Activated CD8-positive, alpha-beta T cell treated with anti-CD3 and anti-CD28 coated beads, Interleukin-2, amount 10 ng/mL, durations not matched to agents 7 days and 5 days (primary cell): ENCODE measurements at places on chromosomes 7 and 10. TPM values are rescaled to one million over a fixed set of nuclear protein-coding genes. Genes with fewer than 3 reads are reported as not detected.

The MKX gene
- total RNA-seq: not detected

The DCLRE1A gene
- total RNA-seq: 13.0 TPM

The CYREN gene
- 36.9 TPM for total RNA-seq

The VTI1A gene
- total RNA-seq: 43.7 TPM

The VPS50 gene
- total RNA-seq: 22.1 TPM

The ZNF789 gene
- total RNA-seq: 24.2 TPM

DNA sequence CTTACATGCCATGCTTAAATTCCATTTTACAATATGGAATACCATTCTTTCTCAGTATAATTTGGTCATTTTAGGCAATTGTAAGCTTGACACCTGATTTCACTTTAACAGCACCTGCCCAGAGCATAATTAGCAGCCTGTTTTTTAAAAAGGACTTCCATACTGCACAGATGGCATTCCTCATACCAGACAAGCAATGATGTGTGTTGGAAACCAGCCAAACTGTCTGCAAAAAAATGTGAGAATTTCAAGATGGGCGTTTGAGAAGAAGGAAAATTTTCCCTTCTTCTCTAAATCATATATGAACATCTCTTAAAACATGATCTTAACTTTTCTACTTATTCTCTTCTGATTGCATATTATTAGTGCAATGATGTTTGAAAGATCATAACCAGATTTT is 40.4 kb upstream of the AGMO start:
- DNase-seq: no peak
- no peaks in the 10 kb centered on the region for H3K4me1 ChIP-seq
- no peaks in the 10 kb centered on the region for H3K36me3 ChIP-seq
- H3K27ac ChIP-seq: no peak overlapping the region
- H3K27me3 ChIP-seq: no peaks in the 10 kb centered on the region
- no peak overlapping the region for H3K4me3 ChIP-seq

DNA sequence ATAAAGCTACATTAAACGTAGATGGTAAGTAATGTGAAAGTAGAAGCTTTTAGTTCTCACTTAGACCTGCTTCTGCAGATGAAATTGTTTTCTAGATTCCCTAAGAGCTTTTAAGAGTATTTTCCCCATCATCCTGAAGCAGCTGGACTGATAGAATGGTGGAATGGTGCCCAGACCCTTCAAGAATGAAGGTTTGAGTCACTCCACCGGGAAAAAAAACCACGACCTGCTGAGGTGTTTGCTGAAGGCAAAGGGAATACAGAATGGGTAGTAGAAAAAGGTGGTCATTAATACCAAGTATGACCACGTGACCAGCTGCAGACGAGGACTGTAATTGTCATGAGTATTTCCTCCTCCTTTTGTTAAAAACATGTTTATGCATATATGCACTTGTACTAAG is 79.2 kb upstream of the PTPRZ1 start:
- DNase-seq: no peak
- no peaks in the 10 kb centered on the region for H3K4me1 ChIP-seq
- H3K27me3 ChIP-seq: no peaks in the 10 kb centered on the region

DNA sequence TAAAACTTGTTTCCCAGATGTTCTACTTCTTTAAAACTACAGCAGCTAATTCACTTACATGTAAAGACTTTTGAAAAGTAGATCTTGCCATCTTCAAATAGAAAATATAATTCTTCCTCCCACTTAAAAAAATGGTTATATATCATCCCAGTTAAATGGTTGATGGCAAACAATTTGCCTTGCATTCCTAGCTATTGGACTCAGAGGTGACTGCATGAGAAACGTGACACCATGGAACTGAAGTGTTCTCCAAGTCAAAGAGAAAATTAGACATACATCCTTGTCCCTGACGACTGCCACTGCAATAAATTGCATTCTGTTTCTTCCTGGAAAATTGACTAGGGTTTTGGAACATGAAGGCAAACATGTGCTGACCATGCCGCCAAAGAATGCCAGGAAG is 95.0 kb upstream of the POM121L12 start:
- no peak overlapping the region for H3K27ac ChIP-seq
- H3K36me3 ChIP-seq: no peaks in the 10 kb centered on the region
- H3K4me1 ChIP-seq: no peaks in the 10 kb centered on the region
- H3K4me3 ChIP-seq: no peak overlapping the region
- DNase-seq: no peak
- no peaks in the 10 kb centered on the region for H3K27me3 ChIP-seq

GRCh38 chr7:157926521-157927150 is 589.8 kb downstream of the DNAJB6 start:
- H3K4me1 ChIP-seq: peaks cover 25% of the 10 kb centered on the region
- H3K36me3 ChIP-seq: no peaks in the 10 kb centered on the region

DNA sequence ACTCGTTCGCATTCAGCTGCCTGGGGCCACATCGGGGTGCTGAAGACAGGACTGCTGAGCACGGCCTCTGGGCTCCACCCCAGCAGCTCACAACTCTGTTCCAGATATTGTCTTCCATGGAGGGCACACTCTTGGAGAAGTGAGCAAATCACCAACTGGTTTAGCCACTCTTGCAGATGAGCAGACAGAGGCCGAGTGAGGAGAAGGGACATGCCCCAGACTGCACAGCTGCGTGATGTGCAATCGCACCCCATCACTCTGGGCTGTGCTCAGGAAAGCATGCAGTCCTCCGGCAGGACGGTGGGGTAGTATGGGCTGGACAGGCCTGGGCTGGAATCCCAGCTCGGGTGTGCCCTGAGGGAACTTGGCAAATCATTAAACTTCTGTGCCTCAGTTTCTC is 111.6 kb downstream of the FAM53B start:
- no peak overlapping the region for H3K4me3 ChIP-seq
- no peaks in the 10 kb centered on the region for H3K27me3 ChIP-seq
- no peak overlapping the region for H3K27ac ChIP-seq
- DNase-seq: no peak
- peaks cover 17% of the 10 kb centered on the region for H3K36me3 ChIP-seq
- H3K4me1 ChIP-seq: peaks cover 46% of the 10 kb centered on the region

DNA sequence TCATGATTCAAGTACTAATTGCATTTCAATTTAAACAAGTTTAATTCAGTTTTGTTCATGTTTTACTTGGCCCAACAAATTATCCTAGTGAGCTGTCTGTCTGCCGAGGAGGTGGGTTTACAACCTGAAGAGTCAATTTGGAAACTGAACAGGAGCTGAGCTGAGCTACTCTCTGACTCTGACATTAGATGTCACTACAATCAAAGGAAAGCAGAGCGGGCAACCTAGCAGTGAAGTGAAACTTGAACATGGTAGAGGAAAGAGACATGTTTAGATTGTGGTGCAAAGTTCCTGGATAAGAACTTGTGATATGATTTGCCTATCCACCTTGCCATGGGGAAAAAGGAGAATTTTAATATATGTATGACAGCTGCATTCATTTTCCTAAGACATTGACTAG is 9.6 kb upstream of the AGR3 start:
- peaks cover 2% of the 10 kb centered on the region for H3K27me3 ChIP-seq
- H3K4me1 ChIP-seq: peaks cover 10% of the 10 kb centered on the region
- no peak overlapping the region for H3K27ac ChIP-seq
- no peaks in the 10 kb centered on the region for H3K36me3 ChIP-seq
- DNase-seq: peak; percentile 46
- H3K4me3 ChIP-seq: no peak overlapping the region

- H3K27me3 ChIP-seq: peaks cover 34% of the 10 kb centered on the region
- no peak for DNase-seq
- no peaks in the 10 kb centered on the region for H3K36me3 ChIP-seq
- no peak overlapping the region for H3K27ac ChIP-seq
These were observed 1.2 kb downstream of the SGCE start for GRCh38 chr7:94654783-94655125.

DNA sequence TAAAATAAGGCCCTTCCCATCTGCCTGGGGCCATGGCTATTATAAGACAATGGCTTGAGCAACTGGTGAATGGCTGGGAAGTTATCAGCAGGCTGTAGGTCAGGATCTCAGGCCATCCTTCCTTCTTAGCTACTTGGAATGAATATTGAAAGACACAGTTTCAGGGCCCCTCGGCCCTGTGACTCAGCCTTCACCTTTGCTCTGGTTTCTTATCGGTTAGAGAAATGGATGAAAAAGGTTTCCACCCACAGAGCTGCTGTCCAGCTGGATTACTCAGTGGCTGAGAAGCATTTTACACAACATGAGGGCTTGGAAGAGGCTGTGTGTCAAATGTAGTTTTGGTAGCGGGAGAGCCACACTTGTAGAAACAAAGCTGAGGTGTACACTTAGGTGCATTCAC is 9.4 kb downstream of the ACSL5 start:
- H3K27ac ChIP-seq: no peak overlapping the region
- peaks cover 24% of the 10 kb centered on the region for H3K4me1 ChIP-seq
- no peaks in the 10 kb centered on the region for H3K27me3 ChIP-seq
- no peak for DNase-seq

DNA sequence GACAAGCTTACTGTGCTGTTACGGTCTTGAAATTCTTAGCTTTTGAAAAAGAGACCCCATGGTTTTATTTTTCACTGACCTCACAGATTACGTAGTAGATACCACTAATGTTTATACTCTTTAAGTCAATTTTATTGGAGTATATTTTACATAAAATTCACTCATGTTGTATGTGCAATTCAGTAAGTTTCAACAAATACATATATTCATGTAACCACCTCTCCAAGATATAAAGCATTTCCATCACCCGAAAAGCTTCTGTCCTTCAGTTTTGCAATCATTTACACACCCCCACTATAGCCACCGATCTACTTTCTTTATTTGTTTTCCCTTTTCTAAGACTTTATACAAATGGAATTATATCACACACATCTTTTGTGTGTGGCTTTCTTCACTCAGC is 199.2 kb downstream of the PHF14 start:
- no peaks in the 10 kb centered on the region for H3K27me3 ChIP-seq
- DNase-seq: no peak
- H3K36me3 ChIP-seq: no peaks in the 10 kb centered on the region
- H3K27ac ChIP-seq: no peak overlapping the region
- no peaks in the 10 kb centered on the region for H3K4me1 ChIP-seq
- H3K4me3 ChIP-seq: no peak overlapping the region

GRCh38 chr7:107113866-107114265 is 54.9 kb upstream of the HBP1 start:
- H3K4me3 ChIP-seq: no peak overlapping the region
- no peaks in the 10 kb centered on the region for H3K36me3 ChIP-seq
- no peak overlapping the region for H3K27ac ChIP-seq
- DNase-seq: no peak
- peaks cover 3% of the 10 kb centered on the region for H3K4me1 ChIP-seq
- peaks cover 6% of the 10 kb centered on the region for H3K27me3 ChIP-seq

- no peaks in the 10 kb centered on the region for H3K27me3 ChIP-seq
- H3K4me3 ChIP-seq: no peak overlapping the region
- H3K36me3 ChIP-seq: no peaks in the 10 kb centered on the region
- no peaks in the 10 kb centered on the region for H3K4me1 ChIP-seq
These were observed 331.9 kb upstream of the NUPR2 start for GRCh38 chr7:56447864-56448693.

- peaks cover 10% of the 10 kb centered on the region for H3K27me3 ChIP-seq
- no peak for DNase-seq
- H3K27ac ChIP-seq: no peak overlapping the region
- H3K4me3 ChIP-seq: no peak overlapping the region
These were observed 199.2 kb downstream of the AHR start for GRCh38 chr7:17497549-17498167.

GRCh38 chr7:31939076-31939475 is 131.1 kb downstream of the PDE1C start:
- H3K36me3 ChIP-seq: no peaks in the 10 kb centered on the region
- no peak overlapping the region for H3K4me3 ChIP-seq
- no peaks in the 10 kb centered on the region for H3K4me1 ChIP-seq
- no peak for DNase-seq

DNA sequence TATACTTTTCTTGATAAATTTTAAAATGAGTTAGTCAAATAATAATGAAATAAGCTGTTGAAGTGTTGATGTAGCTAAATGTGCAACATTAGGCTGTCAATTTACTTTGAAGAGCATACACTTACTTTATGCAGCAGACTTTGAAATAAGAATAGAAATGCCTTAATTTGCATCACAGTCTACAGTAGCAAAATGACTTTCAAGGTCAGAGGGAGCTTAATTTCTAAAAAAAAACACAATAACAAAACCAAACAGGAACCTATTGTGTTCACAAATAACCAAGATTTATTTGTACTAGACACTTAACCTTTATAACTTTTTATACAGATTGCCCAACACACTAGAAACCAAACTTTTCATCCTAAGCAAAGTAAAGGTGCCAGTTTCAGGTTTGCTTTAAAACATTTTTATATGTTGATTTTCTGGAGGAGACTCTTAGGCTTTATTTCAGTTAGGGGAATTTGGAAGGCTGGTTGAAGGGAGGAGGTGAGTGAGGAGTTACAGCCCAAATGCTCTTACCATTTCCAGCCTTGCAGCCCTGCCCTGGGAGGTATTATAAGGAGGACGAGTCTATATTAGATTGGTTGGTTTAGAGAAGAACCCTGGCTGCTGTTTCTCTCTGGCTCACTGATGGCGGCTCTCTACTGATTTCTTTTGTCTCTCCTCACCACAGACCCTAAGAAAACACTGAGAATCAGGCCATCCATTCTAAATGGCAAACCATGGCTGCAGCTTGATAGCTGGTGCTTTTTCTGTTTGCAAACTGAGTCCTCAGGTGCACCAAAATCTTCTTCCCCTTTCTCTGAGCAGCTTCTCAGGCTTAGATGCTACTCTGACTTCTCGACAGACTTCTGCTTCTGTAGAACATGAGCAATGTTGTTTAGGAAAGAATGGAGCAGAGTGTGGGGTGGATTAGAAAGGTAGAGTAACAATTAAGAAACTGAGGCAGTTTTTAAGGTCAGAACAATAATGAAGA is 55.2 kb upstream of the RPA3 start:
- no peak overlapping the region for H3K4me3 ChIP-seq
- H3K4me1 ChIP-seq: peaks cover 16% of the 10 kb centered on the region
- no peak overlapping the region for H3K27ac ChIP-seq
- H3K36me3 ChIP-seq: no peaks in the 10 kb centered on the region

DNA sequence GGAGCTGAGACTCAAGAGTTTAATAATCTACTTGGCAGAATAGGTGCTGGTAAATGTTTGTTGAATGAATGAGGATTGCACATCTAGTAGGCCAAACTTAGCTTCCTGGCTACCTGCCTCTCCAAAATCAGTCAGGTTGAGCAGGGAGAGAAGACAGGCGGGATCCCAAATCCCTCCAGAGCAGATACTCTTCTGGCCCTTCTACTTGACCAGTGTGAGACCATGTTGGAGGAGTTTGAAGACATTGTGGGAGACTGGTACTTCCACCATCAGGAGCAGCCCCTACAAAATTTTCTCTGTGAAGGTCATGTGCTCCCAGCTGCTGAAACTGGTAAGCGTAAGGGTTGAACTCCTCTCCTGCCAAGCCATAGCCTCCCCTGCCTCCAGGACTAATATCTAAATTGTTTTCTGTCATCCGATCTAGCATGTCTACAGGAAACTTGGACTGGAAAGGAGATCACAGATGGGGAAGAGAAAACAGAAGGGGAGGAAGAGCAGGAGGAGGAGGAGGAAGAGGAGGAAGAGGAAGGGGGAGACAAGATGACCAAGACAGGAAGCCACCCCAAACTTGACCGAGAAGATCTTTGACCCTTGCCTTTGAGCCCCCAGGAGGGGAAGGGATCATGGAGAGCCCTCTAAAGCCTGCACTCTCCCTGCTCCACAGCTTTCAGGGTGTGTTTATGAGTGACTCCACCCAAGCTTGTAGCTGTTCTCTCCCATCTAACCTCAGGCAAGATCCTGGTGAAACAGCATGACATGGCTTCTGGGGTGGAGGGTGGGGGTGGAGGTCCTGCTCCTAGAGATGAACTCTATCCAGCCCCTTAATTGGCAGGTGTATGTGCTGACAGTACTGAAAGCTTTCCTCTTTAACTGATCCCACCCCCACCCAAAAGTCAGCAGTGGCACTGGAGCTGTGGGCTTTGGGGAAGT is 2.2 kb upstream of the MBLAC1 start:
- H3K36me3 ChIP-seq: peaks cover 40% of the 10 kb centered on the region
- H3K4me3 ChIP-seq: peak overlapping the region; percentile 98
